Left ventricle myocardium inferior (tissue), 1 donor: ENCODE measurements at places on chromosomes 3 and 15.
A peak's percentile ranks its signal among the peaks of the same experiment; 100 is the strongest.

DNA sequence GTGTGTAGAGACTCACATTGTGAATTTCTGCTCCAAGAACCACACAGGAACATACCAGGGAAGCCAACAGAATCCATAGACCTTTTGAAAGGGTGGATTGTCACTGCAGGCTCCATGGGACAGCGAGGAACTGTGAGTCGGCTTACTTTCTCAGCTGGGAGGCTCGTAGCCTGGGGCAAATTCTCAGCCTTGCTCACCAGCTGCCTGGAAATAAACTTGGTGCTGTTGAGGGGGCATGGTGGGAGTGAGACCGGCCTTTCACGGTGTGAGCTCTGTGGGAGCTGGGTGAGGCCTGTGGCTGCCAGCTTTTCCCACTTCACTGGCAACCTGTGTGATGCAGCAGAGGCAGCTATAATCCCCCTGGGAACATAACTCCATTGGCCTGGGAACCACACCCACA is 146.6 kb upstream of the P2RY1 start:
- no peak for DNase-seq

GRCh38 chr3:98824256-98824655 is 61.1 kb downstream of the ST3GAL6 start:
- DNase-seq, result no peak

DNA sequence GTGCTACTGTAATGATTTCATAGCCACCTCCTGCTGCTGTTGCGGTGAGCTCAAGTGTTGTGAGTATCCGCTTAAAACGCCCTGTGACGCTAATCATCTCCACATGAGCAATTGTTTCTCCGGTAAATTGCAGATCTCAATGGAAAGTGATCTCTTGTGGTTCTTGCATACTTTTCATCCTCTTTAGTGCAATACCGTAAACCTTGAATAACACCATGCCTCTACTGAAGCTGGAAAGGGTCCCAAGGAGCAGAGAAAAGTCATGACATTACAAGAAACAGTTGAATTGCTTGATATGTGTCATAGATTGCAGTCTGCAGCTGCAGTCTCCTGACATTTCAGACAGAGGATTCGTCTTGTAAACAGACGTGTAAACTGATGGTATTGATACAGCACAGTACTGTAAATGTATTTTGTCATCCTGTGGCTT is 6.0 kb upstream of the CEMIP start:
- no peak for DNase-seq

- DNase-seq, result no peak
These were observed 95.2 kb downstream of the KBTBD8 start for GRCh38 chr3:67093305-67093704.

DNA sequence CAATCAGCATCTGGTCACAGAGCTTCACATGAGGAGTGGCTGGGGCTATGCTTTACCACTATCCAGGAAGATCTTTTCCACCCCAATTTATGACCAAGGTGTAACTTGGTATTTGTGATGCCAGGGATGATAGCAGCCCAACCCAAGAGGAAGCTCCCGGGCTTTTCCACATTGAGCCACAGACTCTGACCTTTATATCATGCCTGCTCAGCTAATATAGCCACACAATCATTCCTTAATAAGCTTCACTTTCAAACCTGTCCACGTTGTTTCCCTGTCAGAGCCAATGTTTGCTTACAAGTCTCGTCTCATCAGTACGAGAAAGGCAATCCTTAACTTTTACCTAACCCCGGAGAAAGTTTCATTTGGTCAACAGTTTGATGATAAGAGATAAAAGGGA is 330.9 kb downstream of the SHQ1 start:
- no peak for DNase-seq

- no peak for DNase-seq
These were observed 129.8 kb downstream of the MEIS2 start for GRCh38 chr15:36970522-36970921.

DNA sequence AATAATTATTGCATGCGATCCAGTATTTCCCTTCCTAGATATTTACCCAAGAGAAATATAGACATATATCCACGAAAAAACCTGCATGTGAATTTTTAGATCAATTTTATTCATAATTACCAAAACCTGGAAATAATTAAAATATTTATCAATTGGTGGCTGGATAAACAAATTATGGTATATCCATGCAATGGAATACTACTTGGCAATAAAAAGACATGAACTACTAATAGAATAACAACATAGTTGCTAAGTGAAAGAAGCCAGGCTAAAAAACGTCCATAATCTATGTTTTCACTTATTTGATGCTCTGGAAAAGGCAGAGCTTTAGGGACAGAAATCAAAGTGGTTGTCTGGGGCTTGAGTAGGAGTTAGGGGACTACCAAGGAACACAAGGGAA is 20.7 kb downstream of the TEX9 start:
- no peak for DNase-seq

- no peak for DNase-seq
These were observed 93.8 kb upstream of the UBE2E1 start for GRCh38 chr3:23711916-23712494.

GRCh38 chr3:39147711-39148434 is 5.5 kb downstream of the CSRNP1 start:
- no peak for DNase-seq

DNA sequence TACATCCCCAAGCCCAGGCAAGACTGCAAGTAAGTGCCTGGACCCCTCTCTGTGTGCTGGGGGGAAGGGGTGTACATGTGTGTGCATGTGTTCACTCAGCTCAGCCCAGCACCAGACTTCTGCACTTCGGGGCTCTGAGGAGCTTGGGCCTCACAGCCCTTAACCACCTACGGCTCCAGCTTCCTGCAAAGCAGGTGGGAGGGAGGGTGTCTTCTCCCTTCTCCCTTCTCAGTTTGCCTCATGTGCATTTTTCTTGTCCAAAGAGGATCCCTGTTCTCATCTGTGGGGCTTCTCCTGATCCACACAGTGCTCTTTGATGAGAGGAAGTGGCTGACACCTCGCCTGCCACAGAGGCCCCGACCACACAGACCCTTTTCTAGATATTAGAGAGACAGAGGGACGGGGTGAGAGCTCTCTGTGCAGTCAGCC is 69.3 kb downstream of the MESD start:
- DNase-seq, result no peak

DNA sequence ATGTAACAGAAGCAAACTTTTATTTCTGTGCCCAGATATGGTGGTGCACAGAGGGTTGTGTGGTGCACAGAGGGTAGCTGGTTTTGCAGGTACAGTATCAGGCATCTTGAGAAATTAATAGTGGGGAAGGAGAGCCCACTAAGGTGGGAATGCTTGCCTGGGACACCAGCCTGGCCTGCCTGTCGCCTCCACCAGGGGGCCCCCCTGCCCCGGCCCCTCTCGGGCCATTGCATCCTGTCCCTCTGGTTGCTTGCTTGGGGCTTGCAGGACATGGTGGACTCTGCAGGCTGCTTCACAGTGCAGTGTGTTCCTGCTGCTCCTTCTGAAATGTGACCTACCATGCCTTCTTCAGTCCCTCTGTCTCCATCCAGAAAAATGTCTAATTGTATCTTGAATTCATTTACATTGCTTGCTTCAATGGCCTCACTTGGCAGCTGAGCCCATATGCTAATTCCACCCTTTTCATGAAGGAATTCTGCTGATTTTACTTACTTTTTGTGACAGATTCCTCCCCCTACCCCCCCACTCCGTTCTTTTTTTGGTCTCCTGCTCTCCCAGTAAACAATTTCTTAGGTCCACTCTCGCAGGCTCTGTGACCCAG is 73.6 kb downstream of the EEFSEC start:
- peak; percentile 21 for DNase-seq

- DNase-seq, result no peak
These were observed 789 bp upstream of the SEMA6D start for GRCh38 chr15:47716516-47716915.

- no peak for DNase-seq
These were observed 1.9 kb downstream of the XIRP1 start for GRCh38 chr3:39190281-39191025.

GRCh38 chr3:158918008-158918407 is 116.2 kb downstream of the MFSD1 start:
- no peak for DNase-seq

DNA sequence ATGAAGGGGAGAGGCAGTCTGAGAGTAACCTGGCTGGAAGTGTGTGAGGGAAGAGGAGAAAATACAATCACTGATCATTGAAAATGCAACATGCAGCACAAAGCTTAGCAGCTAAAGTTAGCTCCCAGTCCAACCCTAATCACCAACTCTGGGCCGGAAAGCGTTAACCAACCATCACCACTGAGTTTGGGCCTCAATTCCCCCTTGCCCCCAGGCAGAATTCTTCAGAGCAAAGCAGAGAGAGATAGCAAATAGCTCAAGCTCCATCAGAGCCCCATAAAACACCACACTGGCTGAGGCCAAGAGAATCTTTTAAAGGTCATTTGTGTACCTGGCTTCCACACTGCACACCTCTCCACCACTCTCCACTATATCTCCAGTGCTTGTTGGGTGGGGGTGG is 16.2 kb upstream of the PDIA5 start:
- no peak for DNase-seq

DNA sequence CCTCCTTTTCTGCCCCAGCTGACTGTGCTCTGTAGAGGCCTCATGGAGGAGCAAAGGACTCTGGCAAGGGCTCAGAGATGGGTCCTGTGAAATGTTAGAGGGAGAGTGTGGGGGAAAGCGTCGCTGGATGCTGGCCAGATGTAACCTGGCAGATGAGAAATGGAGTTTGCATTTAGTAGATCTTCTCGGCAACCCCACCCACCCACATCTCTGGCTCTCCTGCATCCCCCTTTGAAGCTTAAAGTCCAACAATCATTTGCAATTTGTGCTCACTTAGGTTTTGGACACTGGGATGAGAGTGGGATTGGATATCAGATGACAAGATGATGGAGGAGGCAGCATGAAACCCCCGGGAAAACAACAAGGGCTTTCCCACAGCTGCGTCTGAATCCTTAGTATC is 523.6 kb upstream of the MCTP2 start:
- no peak for DNase-seq

DNA sequence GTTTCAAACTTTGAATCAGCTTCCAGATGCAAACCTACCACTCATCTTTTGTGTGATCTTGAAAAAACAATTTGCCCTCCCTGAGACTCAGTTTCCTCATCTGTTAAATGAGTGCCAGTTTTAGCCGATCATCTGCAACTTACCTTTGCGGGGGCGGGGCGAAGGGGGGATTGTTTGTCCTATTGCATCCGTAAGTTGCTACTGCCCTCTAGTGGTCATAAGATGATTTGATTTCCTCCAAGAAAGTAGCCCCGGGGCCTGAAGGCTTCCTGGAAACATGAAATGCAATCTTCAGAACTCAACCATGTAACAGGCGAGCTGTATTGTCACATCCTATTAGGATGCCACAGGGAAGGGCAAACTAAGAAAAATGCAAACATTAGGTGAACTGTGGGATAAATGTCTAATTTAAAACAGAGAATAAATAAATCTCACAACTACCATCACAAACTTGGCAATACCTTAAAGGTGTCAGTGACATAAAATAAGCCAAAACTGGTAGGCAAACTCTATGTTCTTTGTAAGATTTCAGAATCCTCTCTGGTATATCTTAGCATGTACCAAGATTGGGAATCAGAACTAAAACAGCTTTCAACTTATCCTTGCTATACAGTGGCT is 63.5 kb upstream of the CLDN18 start:
- DNase-seq, result peak; percentile 24

GRCh38 chr15:45328663-45329062 is 49.7 kb downstream of the GATM start:
- no peak for DNase-seq

GRCh38 chr3:134002306-134002705 is 27.4 kb downstream of the SLCO2A1 start:
- DNase-seq, result no peak

DNA sequence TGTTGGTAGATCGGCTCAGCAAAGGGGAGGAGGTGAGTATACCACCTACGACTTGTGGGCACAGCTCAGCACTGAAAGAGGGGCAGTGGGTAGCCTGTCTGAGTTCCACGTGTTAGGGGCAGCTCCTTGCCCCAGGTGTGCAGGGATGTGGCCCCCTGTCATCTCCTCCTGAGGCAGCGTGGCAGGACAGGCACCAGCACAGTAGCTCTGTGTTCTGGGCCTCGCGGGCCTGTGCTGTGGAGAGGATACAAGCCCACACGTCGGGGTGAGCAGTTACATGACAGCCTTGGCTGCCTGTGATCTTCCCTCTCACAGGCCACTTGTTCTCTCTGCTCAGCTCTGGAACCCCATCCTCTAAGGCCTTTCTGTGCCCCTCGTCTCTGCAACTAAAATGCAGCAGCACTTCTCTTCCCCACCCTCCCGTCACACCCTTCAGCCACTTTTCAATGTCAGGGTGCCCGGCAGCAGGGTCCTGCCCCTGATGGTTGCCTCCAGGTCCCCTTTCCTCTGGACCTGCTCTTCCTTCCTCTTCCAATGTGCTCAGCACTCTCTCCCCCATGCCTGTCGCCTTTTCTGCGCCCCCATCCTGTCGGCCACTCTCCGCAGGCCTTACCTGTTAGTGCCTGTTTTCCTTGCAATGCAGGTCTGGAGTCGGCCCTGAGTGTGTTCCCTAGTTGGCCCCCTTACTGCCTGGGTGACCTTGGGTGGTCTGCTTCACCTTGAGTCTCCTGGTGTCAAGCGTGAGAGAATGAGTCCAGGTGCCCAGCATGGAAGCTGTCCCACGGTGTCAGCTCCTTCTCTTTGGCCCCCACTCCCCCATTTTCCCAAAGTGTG is 18.2 kb upstream of the CPNE9 start:
- DNase-seq, result no peak

- no peak for DNase-seq
These were observed 10.6 kb upstream of the POLG start for GRCh38 chr15:89345248-89345647.

DNA sequence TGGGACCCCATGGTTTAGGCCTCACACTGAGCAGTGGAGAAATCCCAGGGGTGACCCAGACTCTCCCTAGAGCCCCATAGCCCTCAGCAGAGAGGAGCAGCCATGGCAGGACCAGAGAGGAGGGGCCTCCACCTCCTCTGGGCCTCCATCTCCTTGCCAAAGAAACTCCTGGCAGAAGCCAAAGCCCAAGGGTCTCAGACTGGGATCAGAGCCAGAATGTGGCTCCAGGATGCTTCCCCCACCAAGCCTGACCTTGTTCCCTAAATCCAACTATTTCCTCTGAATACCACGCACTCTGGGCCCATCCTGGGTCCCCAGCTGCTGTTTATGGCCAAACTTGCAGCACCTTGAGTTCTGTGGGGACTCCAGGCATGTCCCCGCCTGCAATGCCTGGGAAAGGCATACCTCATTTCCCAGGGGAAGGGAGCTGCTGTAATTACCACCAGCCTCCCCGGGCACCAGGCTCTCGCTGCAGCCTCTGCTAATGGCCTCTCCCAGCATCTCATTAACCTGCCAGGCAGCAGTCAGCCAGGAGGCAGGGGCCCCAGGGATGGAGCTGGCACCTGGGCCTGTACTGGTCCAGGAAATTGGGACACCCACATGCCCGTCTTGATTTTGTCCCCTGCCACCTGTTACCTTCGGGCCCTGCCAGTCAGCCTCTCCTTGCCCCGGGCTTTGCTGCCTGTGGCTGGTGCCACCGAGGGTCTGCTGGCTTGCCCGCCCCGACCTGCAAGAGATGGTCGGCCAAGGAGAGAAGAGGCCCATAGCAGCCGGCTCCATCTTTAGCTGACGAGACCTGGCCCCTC is 4.6 kb downstream of the CCDC9B start:
- DNase-seq, result no peak

DNA sequence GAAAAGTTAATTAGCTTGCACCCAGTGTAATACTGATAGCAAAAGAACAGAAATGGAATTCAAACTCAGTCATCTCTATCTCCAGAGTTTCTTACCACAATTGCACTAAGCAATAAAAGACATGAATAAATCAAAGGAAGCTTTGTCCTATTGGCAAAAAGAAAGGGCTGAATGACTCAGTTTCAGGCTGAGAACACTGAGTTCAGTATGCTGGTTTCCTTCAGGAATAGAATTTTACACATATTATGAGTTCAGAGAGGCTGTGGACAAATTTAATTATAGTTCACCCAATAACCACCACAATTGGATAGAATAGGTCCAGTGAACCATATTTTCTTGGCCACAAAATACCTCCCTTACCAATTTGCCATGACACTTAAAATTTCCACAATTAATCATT is 249.7 kb downstream of the KCNMB2 start:
- DNase-seq, result no peak
